ENCODE measurements at places on chromosomes 13 and 19. TPM values are rescaled to one million over a fixed set of nuclear protein-coding genes. Genes with fewer than 3 reads are reported as not detected.

TGFBR3L gene
- 11.8 TPM for polyA plus RNA-seq

TMEM145 gene
- 0.47 TPM for polyA plus RNA-seq

SELENOV gene
- polyA plus RNA-seq: 1.3 TPM

GRCh38 chr13:25455146-25455545 lies 83.4 kb downstream of the ATP8A2 start:
- no peak for DNase-seq

- peak; percentile 42 for DNase-seq
Observed at GRCh38 chr19:42601811-42602443, 7.2 kb upstream of the CEACAM8 start.

DNA sequence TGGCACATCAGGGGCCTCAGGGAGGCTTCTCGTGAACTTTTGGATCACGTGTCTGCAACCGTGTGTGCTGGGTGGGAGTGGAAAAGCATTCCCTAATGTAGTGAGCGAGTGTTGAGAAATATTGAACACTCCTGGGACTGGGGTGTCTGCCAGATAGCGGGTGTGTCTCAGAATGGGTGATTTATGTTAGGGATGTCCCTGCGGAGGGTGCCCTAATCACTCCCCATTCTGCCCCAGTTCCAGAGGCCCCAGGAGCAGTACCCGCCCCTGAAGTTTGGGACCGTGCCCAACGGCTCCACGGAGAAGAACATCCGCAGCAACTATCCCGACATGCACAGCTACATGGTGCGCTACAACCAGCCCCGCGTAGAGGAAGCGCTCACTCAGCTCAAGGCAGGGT lies 24.2 kb upstream of the GRWD1 start:
- no peak for DNase-seq

IFNL1 gene
- polyA plus RNA-seq: not detected

IGFL1 gene
- not detected for polyA plus RNA-seq

IZUMO2 gene
- polyA plus RNA-seq: not detected

GRCh38 chr19:38197937-38198704 lies 25.9 kb downstream of the DPF1 start:
- DNase-seq: no peak

- no peak for DNase-seq
Observed at GRCh38 chr13:66329988-66330451, 900.1 kb downstream of the PCDH9 start.

GRCh38 chr13:73656863-73657262 lies 477.3 kb downstream of the KLF12 start:
- DNase-seq: no peak

DNA sequence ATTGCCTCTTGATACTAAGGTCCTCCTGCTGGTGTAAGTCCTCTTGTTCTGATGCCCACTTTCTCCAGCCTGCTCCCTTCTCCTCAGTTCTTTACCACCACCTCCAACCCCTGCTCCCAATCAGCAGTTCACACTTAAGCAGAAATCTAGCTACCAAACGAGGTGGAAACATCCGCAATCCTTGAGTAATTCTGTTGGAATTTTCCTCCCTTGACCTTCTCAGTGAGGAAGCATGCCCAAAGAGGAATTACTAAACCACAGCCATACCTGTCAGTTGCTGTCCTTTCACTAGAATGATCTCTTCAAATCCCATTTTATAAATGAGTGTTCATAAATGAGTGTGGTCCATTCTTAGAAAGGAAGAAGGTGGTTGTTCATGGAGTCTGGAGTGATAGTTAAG lies 289.9 kb downstream of the DACH1 start:
- DNase-seq: peak; percentile 2

DNA sequence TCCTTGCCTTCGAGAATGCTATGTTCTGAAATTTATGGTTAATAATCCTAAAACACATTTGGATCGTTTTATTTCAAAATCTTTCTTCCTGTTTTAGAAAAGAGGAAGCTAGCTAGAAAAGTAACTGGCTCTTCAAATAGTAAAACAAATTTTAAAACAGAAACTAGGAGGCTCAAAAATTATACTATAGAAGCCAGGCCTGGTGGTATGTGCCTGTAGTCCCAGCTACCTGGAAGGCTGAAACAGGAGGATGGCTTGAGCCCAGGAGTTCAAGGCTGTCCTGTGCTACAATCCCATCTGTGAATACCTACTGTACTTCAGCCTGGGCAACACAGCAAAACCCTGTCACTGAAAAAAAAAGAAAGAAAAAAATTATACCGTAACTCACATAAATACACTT lies 57.9 kb downstream of the ELF1 start:
- no peak for DNase-seq

DNA sequence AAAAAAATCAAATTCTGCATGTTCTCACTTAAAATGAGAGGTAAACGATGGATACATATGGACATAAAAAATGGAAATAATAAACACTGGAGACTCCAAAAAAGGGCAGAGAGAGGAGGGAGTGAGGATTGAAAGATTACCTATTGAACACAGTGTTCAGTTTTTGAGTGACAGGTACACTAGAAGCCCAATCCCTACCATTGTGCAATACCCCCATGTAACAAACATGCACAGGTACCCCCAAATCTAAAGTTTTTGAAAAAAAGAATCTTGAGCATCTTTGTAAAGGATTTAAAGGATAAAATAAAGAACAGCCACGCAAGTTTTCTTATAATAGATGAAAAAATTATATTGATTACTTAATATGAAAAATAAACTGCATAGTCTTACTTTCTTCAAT lies 16.7 kb upstream of the CLC start:
- DNase-seq: no peak

DNA sequence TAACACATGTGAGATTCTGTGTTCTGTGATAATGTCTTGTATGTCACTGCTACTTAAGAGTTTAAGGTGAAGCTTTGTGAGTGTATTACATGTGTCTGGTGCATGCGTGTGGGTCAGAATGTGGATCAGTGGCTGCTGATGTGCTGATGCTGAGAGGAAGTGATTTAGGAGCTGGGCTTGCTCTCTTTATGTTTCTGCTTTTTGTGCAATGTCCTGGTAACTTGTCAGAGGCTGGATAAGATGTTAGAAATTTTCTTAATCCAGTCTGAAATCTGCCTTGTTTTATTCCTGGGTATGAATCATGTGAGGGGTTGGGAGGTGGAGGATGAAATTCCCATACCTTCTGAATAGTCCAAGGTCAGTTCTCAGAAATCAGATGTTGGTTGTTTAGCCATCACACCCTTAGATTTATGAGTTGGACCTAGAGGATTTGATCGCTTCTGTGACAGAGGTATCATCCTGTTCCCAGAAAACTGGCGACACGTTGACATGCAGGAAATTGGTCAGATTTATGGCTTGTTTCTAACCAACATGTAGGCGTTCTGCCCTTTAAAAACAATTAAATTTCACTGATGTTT lies 24.5 kb upstream of the CXCL17 start:
- DNase-seq: no peak

GRCh38 chr19:10230173-10230860 lies 814 bp downstream of the S1PR2 start:
- DNase-seq: peak; percentile 76

GRCh38 chr13:32121316-32121715 lies 89.7 kb downstream of the FRY start:
- no peak for DNase-seq

GRCh38 chr19:49552749-49553148 lies 24.9 kb downstream of the RCN3 start:
- DNase-seq: no peak

GRCh38 chr13:89361909-89362308 lies 1690.7 kb downstream of the SLITRK5 start:
- peak; percentile 45 for DNase-seq

GRCh38 chr13:110236831-110237261 lies 70.1 kb downstream of the COL4A1 start:
- no peak for DNase-seq

GRCh38 chr13:57815600-57815999 lies 184.1 kb downstream of the PCDH17 start:
- no peak for DNase-seq

KIR2DL4 gene
- polyA plus RNA-seq: not detected

DNA sequence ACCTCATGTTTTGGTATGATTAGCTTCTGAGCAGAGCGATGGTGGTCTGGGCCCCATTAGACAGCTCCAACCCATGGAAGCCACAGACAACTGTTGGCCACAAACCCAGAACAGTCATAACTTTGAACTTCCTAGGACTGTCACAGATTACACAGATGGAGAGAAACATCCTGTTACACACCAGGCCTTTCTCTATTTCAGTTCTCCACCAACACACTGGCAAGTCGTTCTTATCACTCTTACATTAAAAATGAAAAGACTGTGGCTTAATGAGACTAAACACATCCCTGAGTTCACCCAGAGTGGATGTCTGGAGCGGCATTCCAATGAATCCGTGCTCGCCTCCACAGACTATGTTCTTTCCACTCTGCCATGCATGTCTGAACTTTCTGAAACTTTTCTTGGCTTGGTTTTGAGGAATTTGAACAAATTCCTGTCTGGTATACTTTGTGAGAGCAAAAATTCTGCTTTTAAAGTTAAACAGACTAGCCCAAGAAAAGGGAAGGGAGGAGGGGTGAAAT lies 109.1 kb downstream of the NALCN start:
- no peak for DNase-seq

DNA sequence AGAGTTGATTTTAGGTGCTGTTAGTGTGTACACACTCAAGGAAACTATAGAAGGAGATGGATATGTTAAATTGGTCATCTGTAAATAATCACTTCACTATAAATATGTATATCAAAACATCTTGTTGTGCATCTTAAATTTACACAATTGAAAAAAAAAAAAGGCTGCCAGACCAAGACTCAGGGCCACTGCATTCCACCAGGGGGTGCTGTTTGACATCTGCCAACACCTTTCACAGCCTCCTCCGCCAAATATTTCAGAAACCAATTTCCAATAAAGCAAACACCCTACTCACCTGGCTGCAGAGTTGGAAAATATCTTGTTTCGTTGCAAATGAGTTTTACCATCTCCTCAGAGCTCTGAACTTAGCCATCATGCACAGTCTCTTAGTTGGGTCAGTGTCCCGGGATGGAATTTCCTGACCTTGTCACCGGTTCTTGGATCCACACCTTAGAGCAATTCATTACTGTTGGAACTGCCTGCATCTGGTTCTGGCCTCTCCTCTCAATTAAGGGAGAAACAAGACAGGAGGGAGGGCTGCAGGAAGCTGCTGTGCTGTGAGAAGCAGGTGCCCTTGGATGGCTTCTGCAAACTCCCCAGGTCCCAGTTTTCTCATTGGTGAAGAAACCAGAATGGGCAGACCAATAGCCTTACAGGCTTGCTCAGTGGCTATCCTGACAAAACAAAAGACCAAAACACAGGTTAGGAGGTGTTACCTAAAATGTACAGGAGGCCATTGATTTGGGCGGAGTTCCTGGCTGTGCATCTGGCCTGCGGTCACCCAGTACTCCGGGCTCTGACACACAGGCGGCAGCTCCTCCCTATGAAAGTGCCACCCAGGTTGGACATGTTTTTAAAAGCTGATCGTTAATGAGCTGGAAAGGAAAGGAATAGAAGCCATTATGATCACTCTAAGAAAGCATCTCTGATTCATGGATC lies 746.6 kb downstream of the UQCRFS1 start:
- peak; percentile 67 for DNase-seq

- peak; percentile 78 for DNase-seq
Observed at GRCh38 chr13:41456768-41457588, at the start of gene RGCC. RGCC (plus strand) TSS chr13:41457550; CDS start chr13:41457708, 158 bp downstream.

DNA sequence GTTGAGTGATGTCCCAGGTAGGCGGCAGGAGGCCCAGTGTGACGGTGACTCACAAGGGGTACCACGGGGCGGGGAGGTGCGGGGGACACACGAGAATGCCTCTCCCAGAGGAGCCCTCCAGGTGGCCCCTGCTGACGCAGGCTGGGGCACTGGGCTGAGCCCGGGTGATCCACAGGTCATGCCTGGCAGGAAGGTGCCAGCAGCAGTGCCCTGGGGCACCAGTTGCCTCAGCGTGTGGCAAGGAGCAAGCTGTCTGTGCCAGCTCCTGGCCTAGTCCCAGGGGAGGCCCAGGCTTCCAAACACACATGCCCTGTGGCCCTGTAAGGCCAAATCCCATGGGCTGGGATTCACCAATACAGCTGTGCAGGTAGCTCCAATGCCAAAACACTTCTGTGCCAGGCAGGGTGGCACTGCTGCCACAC lies 28.0 kb downstream of the AKT2 start:
- no peak for DNase-seq

DNA sequence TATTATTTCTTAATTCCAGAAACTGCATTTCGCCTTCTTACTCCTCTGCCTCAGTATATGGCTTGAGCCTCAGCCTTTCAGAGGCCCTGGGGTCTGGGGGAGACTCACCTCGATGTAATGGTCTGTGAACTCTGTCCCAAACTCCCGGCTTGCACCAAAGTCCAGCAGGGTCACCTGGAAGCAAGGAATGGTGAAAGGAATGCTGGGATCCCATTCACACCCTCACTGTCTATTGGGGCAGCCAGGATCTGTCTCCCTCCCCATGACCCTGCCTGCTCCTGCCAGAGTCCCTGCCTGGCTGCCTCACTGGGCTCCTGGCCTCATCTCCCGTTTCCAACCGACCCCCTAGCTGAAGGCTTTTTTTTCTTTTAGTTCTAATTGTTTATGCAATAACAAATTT lies 5.4 kb upstream of the NUMBL start:
- DNase-seq: no peak

HNRNPA1L2 gene
- polyA plus RNA-seq: 7.1 TPM

DNA sequence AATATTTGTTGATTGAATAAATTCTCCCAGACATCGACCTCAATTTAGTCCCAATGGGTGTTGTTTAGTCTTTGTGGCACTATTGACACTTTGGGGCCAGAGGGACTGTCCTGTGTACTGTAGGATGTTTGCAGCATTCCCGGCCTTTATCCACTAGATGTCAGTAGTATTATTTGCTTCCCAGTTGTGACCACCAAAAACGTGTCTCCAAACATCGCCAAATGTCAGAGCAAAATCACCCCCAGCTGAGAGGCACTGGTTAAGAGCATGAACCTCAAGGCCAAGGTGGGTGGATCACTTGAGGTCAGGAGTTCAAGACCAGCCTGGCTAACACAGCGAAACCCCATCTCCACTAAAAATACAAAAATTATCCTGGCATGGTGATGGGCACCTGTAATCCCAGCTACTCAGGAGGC lies 15.4 kb downstream of the NLRP12 start:
- DNase-seq: peak; percentile 73

- DNase-seq: no peak
Observed at GRCh38 chr19:17716309-17716929, 2.9 kb upstream of the MAP1S start.

DNMT1 gene
- polyA plus RNA-seq: 106 TPM

DNA sequence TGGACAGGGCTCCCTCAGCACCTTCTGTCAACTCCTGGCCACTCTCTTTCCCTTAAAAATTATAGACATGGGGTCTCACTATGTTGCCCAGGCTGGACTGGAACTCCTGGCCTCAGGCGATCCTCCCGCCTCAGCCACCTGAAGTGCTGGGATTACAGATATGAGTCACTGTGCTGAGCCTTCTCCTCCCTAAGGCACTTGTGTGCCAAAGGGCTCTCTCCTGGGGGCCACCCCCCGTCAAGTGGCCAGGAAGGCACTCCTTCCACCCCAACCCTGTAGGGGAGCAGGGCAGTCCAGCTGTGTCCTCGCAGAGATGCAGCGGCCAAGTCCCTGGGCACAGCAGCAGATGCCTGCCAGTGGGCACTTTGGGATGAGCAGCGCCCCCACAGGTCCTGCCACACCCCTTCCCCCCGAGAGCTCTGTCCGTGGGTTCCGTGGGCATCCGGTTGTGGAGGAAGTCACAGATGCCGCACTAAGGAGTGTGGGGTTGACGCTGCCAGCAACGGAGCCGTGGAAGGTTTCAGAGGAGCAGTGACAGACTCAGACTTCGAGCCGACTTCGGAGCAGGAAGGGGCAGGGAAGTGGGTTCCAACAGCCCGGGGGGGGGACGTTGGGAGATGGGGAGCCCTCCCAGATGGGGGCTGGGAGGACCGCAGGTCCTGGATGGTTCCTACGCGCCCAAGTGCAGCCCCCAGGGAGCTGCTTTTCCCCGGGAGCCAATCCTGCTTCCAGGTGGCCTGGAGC lies 3.3 kb upstream of the UQCR11 start:
- no peak for DNase-seq

ZNF28 gene
- 11.7 TPM for polyA plus RNA-seq
